ENCODE measurements at places on chromosomes 1 and 21. TPM values are rescaled to one million over a fixed set of nuclear protein-coding genes. Genes with fewer than 3 reads are reported as not detected.

The LCE2A gene
- not detected for polyA plus RNA-seq

The B3GALT2 gene
- 0.13 TPM for polyA plus RNA-seq

The TNFRSF14 gene
- polyA plus RNA-seq: 46.4 TPM

The KNCN gene
- polyA plus RNA-seq: not detected

The SLC6A9 gene
- polyA plus RNA-seq: 2.1 TPM

The DNALI1 gene
- 3.8 TPM for polyA plus RNA-seq

The AKR7A3 gene
- polyA plus RNA-seq: 29.6 TPM

The LCE1D gene
- polyA plus RNA-seq: not detected

The FMO5 gene
- 5.3 TPM for polyA plus RNA-seq

The ETV3L gene
- polyA plus RNA-seq: not detected

The TTC22 gene
- polyA plus RNA-seq: not detected

The C1QA gene
- 38.2 TPM for polyA plus RNA-seq

The CD53 gene
- polyA plus RNA-seq: 59.0 TPM

The OR6K3 gene
- not detected for polyA plus RNA-seq

The NMNAT1 gene
- polyA plus RNA-seq: 4.9 TPM

The MSH4 gene
- 0.11 TPM for polyA plus RNA-seq

The OLIG2 gene
- polyA plus RNA-seq: not detected

The DSCAM gene
- polyA plus RNA-seq: not detected

The ETNK2 gene
- 11.1 TPM for polyA plus RNA-seq

Data from adipose tissue (tissue), 3 donors.